ENCODE measurements at places on chromosomes 6 and 20.

DNA sequence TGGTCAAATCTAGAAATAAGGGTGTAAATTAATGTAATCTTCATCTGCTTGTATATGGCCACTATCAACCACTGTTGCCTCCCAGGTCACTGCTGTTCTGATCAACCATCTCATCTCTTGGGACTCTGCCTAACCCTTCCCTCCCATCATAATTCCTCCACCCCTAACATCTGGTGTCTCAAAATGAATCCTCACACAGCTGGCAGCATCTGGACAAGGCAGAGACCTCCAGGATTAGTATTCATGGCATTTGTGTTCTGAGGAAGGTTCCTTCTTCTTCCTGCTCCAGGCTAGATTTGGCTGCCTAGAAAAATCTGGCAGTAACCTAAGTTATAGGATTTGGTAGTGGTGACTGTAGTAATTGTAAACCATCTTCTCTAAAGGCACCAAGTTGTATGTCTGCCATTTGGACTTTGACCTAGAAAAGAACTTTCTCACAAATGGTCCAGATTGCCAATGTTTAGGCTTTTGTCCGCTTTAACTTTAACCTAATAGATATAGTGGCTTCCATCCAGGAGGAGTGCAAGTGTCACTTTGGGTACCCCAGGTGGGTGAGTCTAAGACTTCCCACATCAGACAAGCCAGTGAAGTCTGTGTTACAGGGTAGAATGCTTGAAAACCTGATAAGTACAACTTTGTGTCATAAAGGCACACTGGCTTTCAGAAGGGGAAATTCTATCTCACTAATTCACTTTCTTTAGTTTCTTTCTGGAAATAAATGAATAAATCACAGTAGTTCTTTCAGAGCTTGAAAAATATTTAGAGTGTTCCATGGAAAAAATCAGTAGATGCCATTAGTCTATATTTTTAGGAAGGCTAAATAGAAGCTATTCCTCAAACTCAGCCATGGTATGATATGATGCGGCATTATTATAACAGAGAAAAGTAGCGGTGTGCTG, 3.0 kb upstream of the PHACTR2 start:
- DNase-seq, result no peak

GRCh38 chr6:40606526-40606925, 19.4 kb upstream of the LRFN2 start:
- DNase-seq, result no peak

GRCh38 chr20:43840382-43841070, 74.1 kb upstream of the TOX2 start:
- DNase-seq, result no peak

- DNase-seq, result no peak
Measured at GRCh38 chr6:45678285-45678607, 300.5 kb upstream of the SUPT3H start.

DNA sequence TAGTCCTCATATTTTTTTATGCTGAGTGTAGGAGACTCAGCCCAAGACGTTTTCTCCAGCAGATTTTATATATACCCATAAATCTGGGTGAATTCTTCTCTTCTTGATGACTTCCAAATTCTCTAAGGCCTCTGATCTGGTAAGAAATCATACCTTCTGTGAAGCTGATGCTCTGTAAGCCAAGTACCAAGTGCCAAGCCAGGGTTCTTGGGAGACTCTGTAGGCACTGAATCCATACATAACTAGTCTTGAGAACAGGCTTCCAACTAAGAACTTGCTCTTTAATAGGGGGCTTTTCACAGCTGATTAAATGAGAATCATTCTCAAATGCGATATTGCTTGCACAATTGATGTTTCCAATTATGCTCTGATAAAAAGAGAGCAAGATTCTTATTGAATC, 87.6 kb downstream of the PRKN start:
- no peak for DNase-seq

GRCh38 chr20:63955281-63955826, 862 bp downstream of the UCKL1 start:
- peak; percentile 72 for DNase-seq

DNA sequence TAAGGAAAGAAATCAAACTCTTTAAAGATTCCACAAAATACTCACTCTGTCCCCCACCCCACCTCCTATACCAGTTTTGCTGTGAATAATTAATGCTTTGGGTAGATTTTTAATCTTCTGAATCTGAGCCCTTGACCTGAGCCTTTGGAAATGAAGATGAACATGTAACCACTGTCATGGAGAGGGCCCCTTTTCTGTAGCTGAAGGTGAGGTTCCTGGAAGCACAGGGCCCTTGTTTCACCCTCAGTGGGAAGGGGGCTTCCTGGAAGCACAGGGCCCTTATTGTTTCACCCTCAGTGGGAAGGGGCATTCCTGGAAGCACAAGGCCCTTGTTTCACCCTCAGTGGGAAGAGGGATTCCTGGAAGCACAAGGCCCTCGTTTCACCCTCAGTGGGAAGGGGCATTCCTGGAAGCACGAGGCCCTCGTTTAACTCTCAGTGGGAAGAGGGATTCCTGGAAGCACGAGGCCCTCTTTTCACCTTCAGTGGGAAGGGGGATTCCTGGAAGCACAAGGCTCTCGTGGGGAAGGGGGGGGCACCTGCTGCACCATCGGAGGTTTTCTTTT, 75.7 kb downstream of the DACT2 start:
- DNase-seq, result no peak

DNA sequence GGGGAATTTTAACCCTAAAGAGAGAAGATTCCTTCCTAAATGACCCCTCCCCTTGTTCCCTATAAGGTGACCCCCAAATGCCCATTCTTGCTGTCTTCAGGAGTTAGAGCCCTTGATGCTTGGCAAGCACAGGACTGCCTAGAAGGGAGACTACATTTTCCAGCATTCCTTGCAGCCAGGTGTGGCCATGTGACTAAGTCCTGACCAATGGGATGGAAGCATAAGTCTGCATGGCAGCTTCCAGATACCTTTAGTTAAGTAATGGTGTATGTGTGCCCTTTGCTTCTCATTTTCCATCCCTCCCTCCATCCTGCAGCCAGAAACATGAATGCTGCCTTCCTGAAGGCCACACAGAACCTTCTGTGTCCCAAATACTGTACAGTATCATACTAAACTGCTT, 5.5 kb downstream of the BFSP1 start:
- no peak for DNase-seq

- no peak for DNase-seq
Measured at GRCh38 chr6:24909241-24910216, 26.2 kb downstream of the RIPOR2 start.

- DNase-seq, result peak; percentile 94
Measured at GRCh38 chr6:125201961-125202729, 48.6 kb downstream of the TPD52L1 start.

DNA sequence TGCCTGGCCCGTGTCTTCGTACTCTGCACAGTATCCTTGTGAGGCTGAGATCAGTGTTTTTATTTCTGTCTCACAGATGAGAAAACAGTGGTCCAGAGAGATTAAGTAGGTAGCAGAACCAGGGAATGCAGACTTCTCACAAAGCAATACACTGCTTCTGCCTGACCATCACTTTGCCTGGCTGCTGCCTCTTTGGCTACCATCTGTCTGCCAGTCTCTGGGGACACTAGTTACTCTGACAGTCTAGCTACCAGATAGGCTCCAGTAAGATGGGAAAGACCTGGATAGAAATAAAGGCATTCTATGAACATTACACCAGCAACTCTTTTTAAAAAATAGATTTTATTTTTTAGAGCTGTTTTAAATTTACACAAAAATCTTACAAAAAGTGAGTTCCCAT, 96.9 kb downstream of the PHACTR3 start:
- no peak for DNase-seq

DNA sequence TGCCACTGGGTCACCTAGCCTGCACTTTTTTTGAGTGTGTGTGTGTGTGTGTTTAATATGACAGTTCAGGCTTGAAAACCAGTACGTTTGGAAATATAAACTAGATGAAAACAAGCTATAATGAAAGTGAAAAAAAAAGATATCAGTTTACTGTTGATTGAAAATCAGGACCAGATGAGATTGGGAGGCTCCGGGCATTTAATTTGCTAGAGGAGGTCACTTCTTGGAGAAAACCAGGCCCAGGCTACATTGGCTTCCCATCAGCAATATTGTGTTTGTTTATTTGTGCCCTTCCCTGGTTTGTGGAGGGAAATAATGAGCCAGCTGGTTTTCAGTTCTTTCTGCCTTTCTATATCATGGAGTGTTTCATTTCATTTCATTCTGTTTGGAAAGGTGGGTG, 246.6 kb upstream of the JAG1 start:
- no peak for DNase-seq

DNA sequence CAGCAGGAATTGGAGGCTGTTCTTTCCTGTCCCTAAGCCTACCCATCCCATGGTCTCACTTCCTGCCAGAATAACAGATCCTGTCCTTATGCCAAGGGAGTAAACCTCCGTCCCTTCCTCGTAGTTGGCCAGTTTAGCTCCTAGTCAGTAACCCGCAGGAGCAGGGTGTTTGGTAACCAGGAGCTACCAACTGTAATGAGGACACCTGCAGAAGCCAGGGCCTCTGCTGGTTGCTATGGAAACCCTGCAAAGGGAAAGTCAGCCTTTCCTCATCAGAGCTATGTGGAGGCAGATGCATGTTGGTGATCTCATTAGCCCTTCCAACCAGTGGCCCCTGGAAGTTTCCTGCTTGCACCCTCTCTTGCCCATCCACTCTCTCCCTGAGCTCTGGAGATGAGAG, 368.2 kb upstream of the SULF2 start:
- DNase-seq, result no peak

DNA sequence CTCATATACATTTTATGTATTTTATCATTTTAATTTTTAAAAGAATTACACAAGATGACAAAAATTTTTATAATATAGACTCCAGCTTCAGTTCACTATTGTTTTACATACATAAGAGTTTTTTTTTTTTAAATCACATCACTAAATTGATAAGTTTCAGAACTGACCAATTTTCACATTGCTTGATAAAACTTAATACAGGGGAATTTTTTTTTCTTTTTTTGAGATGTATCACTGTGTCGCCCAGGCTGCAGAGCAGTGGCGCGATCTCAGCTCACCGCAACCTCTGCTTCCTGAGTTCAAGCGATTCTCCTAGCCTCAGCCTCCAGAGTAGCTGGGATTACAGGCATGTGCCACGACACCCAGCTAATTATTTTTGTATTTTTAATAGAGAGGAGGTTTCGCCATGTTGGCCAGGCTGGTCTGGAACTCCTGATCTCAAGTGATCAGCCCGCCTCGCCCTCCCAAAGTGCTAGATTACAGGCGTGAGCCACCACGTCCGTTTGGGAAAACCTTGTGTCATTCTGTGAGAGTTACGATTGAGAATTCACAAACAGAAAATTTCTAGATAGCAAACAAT, 36.6 kb upstream of the BTN3A2 start:
- DNase-seq, result peak; percentile 55

- DNase-seq, result peak; percentile 82
Measured at GRCh38 chr20:35200267-35200666, 26.2 kb upstream of the MMP24 start.

GRCh38 chr20:59912609-59913008, 20.8 kb downstream of the SYCP2 start:
- no peak for DNase-seq

- no peak for DNase-seq
Measured at GRCh38 chr6:111583986-111584385, 21.7 kb downstream of the TRAF3IP2 start.

DNA sequence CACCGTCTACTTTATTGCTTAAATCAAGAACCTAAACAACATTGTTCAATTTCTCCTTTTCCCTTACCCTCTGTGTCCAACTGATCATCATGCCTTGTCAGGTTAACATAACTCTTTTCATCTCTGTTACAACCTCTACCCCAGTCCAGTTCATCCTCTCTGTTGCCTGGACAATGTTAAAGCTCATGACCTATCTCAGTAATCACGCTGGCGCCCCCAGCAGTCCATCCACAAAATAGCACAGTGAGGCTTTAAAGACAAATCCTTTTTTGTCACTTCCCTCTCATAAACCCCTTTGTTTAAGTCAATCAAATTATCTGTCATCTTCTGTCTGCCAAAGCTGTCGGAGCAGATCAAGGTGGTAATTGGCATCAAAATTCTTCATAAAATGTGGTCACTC, 140.1 kb downstream of the QKI start:
- peak; percentile 62 for DNase-seq

DNA sequence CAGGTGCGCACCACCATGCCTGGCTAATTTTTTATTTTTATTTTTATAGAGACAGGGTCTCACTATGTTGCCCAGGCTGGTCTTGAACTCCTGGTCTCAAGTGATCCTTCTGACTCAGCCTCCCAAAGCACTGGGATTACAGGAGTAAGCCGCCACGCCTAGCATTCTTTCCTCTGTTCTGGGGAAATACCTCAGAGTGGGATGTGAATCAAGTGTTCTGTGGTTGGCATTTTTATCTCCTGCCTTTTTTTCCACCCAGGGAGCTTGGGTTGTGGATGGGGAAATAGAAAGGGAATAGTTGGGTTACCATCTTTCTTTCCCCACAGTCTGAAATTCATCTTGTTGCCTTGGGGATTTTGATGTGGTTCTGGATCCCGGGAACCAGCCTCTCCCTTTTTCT, 24.1 kb downstream of the TFAP2C start:
- no peak for DNase-seq

- DNase-seq, result peak; percentile 89
Measured at GRCh38 chr20:17557675-17558006, 12.2 kb upstream of the DSTN start.

GRCh38 chr20:20664795-20665589, 47.5 kb downstream of the RALGAPA2 start:
- DNase-seq, result peak; percentile 4

DNA sequence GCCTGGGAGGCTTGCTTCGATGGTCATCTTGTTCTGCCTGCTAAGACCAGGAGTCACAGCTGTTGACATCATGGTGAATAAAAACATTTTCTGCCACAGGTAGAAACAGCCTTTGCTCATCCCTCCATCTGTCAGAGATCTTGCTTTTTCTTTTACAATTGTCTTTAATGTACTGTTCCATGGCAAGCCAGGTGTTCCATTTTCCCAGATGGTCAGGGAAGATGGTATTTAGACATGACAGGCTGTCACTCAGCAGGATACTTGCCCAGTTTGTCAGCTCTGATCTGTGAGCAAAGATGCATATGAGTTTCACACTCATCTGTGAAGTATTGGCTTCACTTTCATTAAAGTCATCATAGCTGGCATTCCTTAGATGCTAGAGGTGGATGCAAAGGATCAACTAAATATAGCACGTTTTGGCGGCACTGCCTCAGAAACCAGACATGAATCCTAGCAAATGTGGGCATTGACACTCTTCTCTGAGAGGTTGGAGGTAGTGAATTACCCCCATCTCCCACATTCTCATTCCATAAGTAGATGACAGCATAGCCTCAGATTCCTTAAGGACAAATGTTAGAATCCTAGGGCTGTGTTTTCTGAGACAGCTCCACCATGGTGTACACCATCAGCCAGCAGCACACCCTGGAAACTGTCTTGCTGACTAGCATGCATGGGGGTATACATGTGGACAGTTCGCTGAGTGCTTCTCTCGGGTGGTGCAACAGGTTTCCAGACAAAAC, 4.2 kb downstream of the SSTR4 start:
- DNase-seq, result no peak

- no peak for DNase-seq
Measured at GRCh38 chr20:63112491-63113219, 103.3 kb downstream of the YTHDF1 start.

Data from foreskin fibroblast (primary cell).